Hypothalamus (tissue), 51 donors: ENCODE measurements at places on chromosomes 11 and 22.

DNA sequence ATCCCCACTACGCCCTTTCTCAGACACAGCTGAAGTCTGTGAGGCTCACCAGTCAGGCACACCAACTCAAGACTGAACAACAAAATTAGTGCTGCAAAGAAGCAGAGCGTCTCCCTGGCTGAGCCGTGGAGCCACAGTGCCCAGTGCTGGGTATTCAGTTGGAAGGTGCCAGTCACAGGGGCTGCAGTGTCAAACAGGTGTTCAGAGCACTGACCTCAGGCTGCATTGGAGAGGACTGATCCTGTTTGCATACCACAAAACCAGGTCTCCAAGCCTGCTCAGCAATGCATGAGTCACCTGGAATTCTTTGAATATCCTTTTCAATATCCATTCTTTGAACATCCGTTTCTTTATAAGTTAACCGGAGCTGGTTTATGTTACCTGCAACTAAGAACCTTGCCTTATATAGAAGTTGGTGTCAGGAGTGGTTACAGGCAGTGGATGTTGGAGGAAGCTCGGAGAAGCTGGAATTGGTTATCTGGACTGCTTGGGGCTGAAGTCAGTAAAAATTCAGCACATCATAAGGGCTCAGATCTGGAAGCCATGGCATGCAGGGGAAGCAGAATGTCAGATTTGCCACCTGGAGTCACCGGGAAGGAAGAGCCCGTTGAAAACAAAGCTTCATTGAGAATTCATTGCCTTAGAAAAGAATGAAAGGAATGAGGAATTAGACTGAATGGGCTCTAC, 30.3 kb downstream of the PDGFB start:
- no peak for DNase-seq

DNA sequence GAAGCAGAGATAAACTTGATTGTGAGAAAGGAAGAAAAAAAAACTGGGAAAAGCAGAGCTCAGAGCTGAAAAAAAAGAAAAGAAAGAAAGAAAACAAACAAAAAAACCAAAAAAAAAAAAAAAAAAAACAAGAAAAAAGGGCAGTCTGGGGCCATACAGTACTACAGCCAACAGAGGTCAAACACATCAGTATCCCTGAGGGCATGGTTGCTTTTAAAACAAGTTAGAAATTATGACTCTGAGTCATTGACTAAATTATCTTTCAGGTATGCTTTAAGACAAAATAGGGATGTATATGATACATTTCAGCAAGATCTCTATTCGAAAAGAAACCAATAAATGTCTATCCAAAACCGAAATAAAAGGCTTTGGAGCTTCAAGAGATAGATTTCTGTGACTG, 37.1 kb upstream of the TLCD5 start:
- DNase-seq, result no peak

- no peak for DNase-seq
These were observed 8.4 kb upstream of the BID start for GRCh38 chr22:17782621-17783020.

- no peak for DNase-seq
These were observed 4.2 kb upstream of the GAB4 start for GRCh38 chr22:17012267-17012666.

DNA sequence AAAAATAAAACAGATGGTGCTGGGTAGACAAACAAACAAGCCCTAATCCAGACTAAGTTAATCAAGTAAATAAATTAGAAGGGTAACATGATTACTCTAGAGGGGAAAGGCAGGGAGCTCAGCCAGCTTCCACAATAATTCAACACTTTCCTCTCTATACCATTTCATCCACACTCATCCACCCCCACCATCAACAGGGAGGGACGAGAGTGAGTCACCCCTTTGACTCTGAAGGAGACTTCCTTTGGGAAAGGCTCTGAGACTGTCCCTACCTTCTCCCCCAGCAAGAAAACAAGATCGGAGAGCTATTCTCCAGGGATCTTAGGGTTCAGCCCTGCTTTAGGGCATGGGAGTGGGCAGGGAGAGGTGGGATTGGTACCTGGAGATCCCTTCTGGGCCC, 33.1 kb downstream of the TRIM66 start:
- no peak for DNase-seq

GRCh38 chr11:106381895-106382294, 304.4 kb downstream of the AASDHPPT start:
- no peak for DNase-seq

DNA sequence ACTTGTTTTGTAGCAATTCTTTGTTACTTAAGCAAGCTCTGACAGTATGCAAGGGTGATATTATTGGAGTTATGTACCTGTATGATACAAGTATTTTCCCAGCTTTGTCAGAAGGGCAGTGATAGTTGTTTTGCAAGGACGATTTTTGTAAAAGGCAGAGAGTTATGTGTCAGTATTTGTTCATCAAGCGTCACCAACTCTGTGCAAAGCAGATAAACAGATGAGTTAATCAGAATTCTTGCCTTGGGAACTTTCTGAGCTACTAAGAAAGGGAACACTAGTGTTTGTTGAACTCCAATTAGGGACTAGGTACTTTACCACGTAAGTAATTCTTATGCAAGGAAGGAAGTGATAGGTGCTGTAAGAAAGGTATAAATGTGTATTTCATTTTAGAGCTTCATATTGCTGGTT, 1.4 kb downstream of the USP47 start:
- no peak for DNase-seq

- DNase-seq, result no peak
These were observed 11.2 kb downstream of the MRPL23 start for GRCh38 chr11:1958367-1958766.

GRCh38 chr22:28102151-28102812, 183.2 kb upstream of the PITPNB start:
- DNase-seq, result no peak
